Jurkat, Clone E6-1 (cell line): ENCODE measurements at places on chromosomes 7 and 10.

- no peak for DNase-seq
Observed at GRCh38 chr7:101985903-101986734, 168.7 kb downstream of the CUX1 start.

- DNase-seq = no peak
Observed at GRCh38 chr7:149717481-149717880, 55.9 kb downstream of the ZNF467 start.

- no peak for DNase-seq
Observed at GRCh38 chr10:33052263-33052875, 94.3 kb upstream of the ITGB1 start.

DNA sequence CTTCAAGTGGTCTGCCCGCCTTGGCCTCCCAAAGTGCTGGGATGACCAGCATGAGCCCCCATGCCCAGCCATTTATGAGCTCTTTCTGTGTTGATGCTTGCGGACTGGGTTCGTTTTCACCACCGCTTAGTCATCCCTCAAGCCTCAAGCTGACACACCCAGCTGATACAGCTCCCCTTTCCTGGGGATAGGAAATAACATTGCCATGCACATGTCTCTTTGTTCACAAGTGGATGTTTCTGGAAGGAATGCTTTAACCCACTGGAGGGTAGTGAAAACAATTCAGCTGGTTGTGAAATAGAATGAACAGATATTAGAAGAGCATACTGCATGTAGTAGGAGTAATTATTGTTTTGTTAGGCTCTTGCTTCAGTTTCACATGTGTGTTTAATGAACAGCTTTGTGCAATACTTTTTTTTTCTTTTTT lies 8.5 kb upstream of the METTL27 start:
- no peak for DNase-seq

- DNase-seq = no peak
Observed at GRCh38 chr10:69749178-69750010, 52.3 kb upstream of the COL13A1 start.

DNA sequence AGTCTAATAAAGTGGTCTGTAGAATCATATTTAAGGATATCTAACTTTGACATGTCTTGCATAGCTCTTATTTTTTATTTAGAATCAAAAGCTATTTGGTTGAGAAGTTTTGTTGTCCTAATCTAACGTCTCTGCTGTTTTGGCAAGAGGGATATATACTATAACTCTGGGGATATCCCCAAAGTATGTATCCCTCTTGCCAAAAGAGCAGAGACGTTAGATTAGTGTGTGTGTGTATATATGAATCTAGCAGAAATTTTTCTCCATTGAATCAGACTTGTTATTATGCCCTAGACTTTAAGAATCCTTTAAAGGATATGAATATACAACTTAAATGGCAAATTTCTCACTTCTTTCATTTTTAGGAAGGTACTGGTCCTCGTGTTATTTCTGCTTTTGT lies 9.6 kb downstream of the SMC3 start:
- DNase-seq = no peak

DNA sequence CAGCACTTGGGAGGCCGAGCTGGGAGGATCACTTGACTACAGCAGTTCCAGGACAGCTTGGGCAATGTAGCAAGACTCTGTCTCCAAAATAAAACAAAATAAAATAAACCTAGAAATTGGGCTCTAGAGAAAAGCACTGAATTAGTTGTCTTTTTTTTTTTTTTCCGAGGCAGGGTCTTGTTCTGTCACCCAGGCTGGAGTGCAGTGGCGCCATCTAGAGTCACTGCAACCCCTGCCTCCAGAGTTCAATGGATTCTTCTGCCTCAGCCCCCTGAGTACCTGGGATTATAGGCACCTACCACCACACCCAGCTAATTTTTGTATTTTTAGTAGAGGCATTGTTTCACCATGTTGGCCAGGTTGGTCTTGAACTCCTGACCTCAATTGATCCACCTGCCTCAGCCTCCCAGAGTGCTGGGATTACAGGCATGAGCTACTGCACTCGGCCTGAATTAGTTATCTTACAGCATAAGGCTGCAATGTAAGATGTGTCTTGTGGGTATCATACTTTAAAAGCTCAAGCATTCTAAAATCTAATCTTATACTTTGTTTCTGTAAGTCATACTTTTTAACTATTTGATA lies 12.8 kb downstream of the MEIG1 start:
- peak; percentile 25 for DNase-seq

DNA sequence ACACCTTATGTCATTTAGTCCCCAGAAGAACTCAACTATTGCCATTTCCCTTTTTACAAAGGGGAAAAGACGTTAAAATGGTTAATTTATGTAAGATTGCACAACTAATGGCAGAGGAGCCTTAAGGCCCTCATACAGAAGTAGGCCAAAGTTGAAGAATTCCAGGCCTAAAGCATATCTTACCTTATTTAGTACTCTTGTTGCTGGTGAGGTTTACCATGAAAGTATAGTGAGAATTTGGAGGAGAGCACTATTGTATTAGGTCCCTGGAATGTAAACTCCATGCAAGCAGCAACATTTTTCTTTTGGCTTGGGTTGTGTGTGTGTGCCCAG lies 731 bp upstream of the CRPPA start:
- DNase-seq = no peak

DNA sequence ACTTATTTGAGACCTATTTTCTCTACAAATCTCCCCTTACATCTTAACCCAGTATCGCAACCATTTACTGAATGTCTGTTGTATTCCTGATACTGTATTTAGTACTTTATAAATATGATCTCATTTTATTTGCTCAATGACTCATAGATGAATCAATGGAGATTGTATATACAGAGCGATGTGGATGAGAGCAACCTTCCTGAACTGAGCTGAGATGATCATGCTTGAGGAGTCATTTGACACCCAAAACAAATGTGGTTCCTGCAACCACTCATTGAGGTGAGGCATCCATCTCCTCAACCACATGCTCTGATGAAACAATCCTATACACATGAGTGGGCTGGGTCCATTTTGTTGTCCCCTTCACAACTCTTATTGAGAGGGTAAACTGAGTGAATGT lies 250.0 kb downstream of the CDC14C start:
- no peak for DNase-seq

- no peak for DNase-seq
Observed at GRCh38 chr10:11560076-11560709, 51.3 kb downstream of the USP6NL start.
